NCI-H2081 (cell line): ENCODE measurements at places on chromosomes 7 and 10.

GRCh38 chr7:76425156-76425555 is 406 bp downstream of the ZP3 start:
- DNase-seq: no peak

DNA sequence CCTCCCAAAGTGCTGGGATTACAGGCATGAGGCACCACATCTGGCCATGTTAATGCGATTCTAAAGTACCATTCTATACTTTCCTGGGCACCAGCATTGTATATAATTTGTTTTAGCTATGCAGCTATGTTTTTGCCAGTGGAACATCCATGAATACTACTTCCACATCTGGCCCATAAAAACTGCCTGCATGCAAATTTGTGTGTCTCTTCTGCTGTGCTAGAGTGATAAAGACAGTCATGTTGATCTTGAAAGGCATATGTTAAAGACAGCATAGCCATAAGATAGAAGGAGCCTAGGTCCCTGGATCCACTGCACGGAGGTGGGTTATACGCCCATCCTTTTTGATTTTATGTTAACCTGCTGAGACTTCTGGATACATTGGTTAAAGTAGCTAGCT is 52.3 kb downstream of the HACD1 start:
- no peak for DNase-seq

- DNase-seq: no peak
Observed at GRCh38 chr7:5546626-5547025, 123.0 kb upstream of the TNRC18 start.

DNA sequence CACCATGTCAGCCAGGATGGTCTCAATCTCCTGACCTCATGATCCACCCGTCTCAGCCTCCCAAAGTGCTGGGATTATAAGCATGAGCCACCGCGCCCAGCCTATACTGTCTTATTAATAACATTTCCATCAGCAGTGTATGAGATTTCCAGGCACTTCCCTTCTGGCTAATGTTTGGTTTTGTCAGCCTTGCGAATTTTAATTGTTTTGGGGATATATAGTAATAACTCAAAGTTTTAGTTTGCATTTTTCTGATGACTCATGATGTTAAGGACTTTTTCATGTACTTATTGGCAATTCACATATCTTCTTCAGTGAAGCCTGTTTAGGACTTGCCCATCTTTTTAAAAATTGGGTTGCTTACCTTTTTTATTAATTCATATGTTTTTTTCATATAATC is 76.0 kb downstream of the TMEM270 start:
- no peak for DNase-seq

GRCh38 chr7:69678494-69679187 is 80.4 kb downstream of the AUTS2 start:
- DNase-seq: peak; percentile 81

DNA sequence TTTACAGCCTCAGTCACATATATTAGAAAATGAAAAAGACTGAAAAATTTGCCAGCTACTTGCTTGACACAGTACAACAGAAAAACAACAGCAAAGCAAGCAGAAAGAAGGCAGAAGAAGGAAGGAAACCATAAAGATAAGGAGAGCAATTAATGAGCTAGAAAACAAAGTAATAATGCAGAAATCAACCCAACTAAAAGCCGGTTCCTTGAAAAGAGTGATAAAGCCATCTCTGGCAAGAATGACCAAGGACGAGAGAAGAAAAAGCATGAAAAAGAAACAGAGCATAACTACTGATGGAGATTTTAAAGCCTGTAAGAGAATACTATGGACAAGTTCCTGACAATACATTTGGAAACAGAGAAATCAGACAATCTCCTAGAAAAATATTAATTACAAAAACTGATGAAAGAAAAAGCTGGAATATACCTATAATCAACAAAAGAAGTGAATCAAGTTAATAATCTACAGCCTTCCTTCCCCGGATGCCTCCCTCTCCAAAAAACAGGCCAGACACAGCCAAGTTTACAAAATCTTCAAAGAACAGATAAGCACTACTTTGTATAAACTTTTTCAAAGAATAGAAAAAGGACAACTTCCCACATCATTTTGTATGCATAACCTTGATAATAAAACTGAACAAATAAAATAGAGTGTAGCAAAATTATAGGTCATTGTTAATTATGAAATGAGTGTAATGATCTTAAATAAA is 204.0 kb downstream of the BAMBI start:
- DNase-seq: no peak

DNA sequence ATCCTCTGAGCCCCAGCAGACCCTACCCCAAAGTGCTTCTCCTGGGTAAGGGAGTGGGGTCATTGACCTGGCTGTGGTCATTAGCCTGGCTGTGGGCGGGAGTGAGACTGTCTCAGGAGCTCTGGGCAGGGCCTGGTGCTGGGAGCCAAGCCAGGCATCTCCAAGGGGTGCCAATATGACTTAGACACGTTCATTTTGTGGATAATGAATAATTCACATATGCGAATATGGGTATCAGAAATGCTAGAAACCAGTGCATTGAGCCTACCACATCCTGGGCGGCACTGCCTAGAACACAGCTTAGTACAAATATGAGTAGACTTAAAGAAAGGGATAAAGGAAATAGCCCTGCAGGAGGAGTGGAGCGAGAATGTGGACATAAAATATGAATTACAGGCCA is 14.4 kb upstream of the SRRM3 start:
- DNase-seq: no peak

DNA sequence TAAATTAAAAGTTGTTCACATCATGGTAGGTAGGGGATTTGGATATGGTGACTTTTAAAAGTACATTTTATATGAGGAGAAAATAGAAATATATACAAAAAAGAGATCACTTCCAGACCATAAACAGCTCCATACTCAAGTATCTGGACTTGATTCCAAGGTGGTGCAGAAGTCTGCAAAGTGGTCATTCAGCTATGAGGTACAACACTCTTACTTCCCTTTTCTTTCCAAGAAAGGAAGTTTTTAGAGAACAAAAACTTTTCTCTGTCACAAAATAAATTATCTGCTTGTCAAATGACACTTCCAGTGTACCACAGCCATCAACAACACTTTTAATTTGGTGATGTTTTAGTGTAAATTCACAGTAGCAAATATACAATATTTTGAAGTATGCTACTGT is 1013.5 kb downstream of the GATA3 start:
- no peak for DNase-seq

DNA sequence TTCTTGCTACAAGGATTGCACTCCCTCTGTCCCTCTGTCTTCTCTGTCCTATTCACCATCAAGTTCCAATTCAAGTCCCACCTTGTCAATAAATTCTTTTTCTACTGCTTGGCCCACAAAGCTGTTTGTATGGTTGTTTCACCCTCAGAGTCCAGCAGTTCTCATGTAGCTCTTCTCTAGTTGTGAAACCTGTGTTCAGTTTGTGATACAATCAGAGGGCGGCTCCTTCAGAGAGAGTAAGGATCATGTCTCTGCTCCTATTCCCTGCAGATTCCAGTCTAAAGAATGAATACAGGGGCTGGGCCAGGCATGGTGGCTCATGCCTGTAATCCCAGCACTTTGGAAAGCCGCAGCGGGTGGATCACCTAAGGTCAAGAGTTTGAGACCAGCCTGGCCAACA is 126.6 kb upstream of the BET1 start:
- no peak for DNase-seq

DNA sequence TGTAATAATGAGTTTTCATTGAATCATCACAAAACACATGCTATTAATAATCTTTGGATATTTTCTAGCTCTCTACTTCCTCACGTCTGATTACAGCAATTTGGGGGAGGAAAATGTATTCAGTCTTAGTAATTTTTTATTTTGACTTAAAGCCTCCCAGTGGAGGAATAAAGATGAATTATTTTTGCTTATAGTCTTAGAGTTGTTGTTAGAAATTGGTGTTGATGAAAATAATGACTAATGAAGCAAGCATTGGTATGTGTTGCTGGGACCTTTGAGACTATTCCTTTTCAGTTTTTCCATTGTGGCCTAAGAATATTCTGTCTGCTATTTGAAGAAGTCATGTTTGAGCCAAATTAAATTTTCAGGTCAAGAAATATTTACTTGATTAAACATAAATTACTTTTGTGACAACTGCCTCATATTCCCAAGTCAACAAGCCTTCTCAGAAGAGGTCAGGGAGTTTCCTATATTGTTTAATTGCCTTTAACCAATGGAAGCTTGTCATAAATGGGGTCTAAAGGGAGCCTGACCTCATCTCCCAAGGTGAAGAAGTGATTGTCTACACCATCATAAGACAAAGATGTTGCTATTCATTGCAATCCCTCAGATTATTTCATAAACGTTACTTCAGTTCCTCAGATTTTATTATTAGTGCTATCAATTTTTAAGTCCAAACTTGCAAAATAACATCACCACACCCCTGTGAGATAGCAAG is 90.0 kb downstream of the ST7 start:
- no peak for DNase-seq

GRCh38 chr10:119502209-119502608 is 40.3 kb downstream of the RGS10 start:
- DNase-seq: no peak

GRCh38 chr7:54690050-54690443 is 69.0 kb downstream of the SEC61G start:
- DNase-seq: no peak

DNA sequence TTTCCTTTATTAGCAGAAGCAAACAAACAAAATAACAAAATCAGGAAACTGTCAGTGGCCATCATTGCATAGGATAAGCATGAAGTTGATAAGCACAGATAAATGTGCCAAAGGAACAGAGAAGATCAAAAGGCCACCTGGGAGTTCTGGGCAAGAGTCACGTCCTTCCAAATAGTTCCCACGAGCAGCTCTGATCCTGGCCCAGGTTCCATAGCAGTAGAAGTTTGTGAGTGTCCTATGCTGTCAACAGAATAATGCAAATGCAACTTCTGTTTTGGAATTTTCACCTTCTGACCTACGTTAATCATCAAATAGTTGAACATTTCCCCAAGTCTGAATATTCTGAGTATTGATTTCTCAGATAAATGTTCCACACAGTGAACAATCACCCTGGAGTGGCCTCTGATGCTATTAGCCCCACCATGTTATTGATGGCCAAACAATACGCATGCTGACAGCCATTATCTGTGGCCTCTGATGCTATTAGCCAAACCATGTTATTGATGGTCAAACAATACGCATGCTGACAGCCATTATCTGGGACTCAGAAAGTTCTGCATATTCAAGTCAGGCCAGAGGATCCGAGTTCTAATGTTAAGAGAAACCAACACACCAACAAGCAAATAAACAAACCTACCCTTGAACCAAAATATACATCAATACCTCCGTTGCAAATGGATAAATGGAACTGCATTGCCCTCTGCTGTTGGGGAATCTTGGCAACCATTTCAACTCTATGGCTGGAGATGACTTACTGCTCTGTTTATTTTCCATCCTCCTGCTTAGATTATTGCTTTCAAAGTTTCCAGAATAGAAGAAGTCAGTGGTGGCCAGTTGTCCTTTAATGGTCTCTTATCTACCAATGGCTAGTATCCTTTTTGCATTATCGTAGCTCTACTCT is 63.3 kb downstream of the MRC1 start:
- peak; percentile 0 for DNase-seq

DNA sequence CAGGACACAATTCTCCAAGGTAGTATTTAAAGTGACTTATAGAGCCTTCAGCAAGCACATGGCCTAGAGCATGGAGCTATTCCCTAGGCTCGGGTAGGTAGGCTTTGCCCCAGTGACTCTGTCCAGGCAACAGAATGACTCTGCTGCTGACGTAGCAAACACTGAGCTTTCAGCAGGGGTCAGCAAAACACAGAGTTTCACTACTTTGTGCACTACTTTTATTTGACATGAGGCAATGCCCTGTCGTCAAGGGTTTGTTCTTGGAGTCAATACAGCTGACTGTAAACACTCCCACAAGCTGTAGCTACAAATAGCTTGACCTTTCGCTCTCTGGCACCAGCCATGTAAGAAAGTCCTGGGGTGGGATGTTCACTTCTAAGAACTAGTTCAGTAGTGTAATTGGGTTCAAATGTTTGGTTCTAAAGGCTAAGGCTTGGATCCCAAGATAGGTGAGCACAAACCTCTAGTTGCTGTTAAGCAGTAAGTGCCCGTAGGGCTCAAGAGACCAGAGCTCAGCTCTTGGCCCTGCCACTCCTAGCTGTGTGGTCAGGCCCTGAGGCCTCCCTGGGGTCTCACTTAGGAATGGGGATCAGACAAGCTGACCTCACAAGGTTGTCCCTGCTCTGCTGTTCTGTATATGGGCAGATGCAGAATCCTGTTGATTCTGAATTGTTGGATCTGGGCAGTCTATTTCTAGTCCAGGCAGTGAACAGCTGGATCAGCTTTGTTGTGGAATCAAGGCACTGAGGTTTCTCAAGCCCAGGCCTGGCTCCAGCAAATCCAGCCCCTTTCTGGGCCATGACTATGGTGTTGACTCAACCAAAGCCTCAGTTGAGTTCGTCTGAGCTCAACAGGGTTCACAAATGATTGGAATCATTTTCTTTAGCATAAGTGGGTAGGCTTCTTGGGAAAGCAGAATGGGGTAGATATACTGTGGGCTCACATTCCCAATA is 10.7 kb downstream of the NODAL start:
- no peak for DNase-seq

DNA sequence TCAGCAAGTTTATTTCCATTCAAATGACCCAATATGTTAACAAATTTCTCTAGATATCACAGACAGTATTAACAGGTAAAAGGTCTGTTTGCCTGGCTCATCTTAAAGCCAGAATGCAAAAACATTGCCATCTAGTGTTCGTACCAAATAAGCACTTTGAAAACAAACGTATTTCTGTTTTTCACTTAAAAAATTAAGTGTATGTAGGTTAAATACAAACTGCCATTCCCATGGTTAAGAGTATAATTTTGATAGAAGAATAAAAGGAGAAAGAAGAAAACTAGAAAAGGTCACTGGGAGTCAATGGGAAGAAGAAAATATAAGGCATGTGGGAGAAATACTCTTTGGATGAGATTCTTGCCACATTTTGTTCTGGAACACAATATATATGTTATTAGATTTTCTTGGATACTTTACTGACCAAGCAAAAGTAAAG is 51.0 kb downstream of the ORC5 start:
- peak; percentile 67 for DNase-seq

DNA sequence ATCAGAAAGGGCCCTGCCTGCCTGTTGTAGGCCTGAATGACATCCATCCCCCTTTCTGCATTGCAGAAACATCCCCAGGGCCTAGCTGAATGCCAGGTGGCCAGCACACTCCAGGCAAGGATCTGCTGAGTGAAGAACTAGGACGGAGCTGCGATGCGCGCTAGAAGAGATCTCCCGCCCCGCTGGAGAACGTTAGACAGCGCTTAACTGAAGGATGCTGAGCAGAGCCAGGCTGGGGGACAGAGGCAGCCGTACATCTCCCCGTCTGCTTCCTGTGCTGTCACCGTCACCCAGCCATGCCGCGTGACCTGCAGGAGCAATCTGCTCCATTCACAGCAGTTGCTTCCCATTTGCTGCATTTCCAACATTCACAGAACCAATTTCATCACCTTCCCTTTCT is 73.3 kb downstream of the FAM53B start:
- DNase-seq: no peak

GRCh38 chr10:103839872-103840739 is 15.3 kb downstream of the SH3PXD2A start:
- no peak for DNase-seq

GRCh38 chr7:128120976-128121490 is 89.8 kb upstream of the LRRC4 start:
- no peak for DNase-seq

- no peak for DNase-seq
Observed at GRCh38 chr10:49595003-49595712, 15.0 kb upstream of the SLC18A3 start.
